Peyer's patch (tissue), 4 donors: ENCODE measurements at places on chromosomes 11 and 22. TPM values are rescaled to one million over a fixed set of nuclear protein-coding genes. Genes with fewer than 3 reads are reported as not detected.

Gene GVQW3
- 23.9 TPM for total RNA-seq

Gene NAALADL1
- total RNA-seq = 40.4 TPM

Gene ASCL2
- 8.3 TPM for total RNA-seq

Gene OR8G5
- total RNA-seq = not detected

Gene TRIM48
- total RNA-seq = not detected

Gene ENTHD1
- total RNA-seq = not detected

Gene NFAM1
- total RNA-seq = 0.83 TPM

Gene SYT12
- total RNA-seq = not detected

Gene DMC1
- not detected for total RNA-seq

Gene SLC37A2
- 6.6 TPM for total RNA-seq

Gene PARVA
- total RNA-seq = 30.8 TPM

Gene SMC1B
- total RNA-seq = not detected

Gene LMO1
- total RNA-seq = not detected

Gene AGBL2
- 17.4 TPM for total RNA-seq

Gene DCHS1
- total RNA-seq = 8.3 TPM

Gene WNT7B
- not detected for total RNA-seq

Gene ILK
- total RNA-seq = 107 TPM

Gene NDUFA6
- 57.8 TPM for total RNA-seq

Gene MS4A3
- total RNA-seq = not detected

Gene MS4A6E
- not detected for total RNA-seq

Gene TRIM51
- total RNA-seq = not detected

Gene OR52A1
- not detected for total RNA-seq

Gene CCDC81
- not detected for total RNA-seq

Gene USP47
- 62.5 TPM for total RNA-seq

Gene TYMP
- 93.9 TPM for total RNA-seq

Gene IGLL5
- total RNA-seq = 1.1 TPM

Gene RIN1
- total RNA-seq = 8.2 TPM

Gene HTR3B
- 0.76 TPM for total RNA-seq

Gene MYOD1
- total RNA-seq = not detected

Gene RAC2
- total RNA-seq = 17.0 TPM

Gene POTEH
- not detected for total RNA-seq

Gene SPTY2D1
- 17.3 TPM for total RNA-seq

Gene VPREB1
- not detected for total RNA-seq

Gene CYTH4
- total RNA-seq = 75.9 TPM

Gene GRAMD4
- 428 TPM for total RNA-seq

Gene PLEKHA7
- 129 TPM for total RNA-seq

Gene OR4C45
- not detected for total RNA-seq

Gene VWCE
- total RNA-seq = not detected

Gene APBB1
- 17.3 TPM for total RNA-seq

Gene OR51E2
- total RNA-seq = not detected

Gene ANGPTL5
- total RNA-seq = not detected

Gene PEX16
- 46.2 TPM for total RNA-seq

Gene KRTAP5-8
- total RNA-seq = 6.0 TPM

Gene MPPED2
- not detected for total RNA-seq

Gene KCNE3
- 13.5 TPM for total RNA-seq

Gene HSPB2
- total RNA-seq = 0.94 TPM

Gene TMEM191B
- total RNA-seq = 4.7 TPM

Gene CRYBB2
- total RNA-seq = 2.7 TPM

Gene FBLN1
- total RNA-seq = 128 TPM

Gene CEND1
- not detected for total RNA-seq
